ENCODE measurements at places on chromosomes 7 and 10. TPM values are rescaled to one million over a fixed set of nuclear protein-coding genes. Genes with fewer than 3 reads are reported as not detected.
A peak's percentile ranks its signal among the peaks of the same experiment; 100 is the strongest.

- DNase-seq, result peak; percentile 87
Measured at GRCh38 chr10:93893646-93894515, at the start of gene SLC35G1. Gene SLC35G1, plus strand, starts transcription at chr10:93893978. Its CDS starts 56 bp downstream, at chr10:93894034.

DNA sequence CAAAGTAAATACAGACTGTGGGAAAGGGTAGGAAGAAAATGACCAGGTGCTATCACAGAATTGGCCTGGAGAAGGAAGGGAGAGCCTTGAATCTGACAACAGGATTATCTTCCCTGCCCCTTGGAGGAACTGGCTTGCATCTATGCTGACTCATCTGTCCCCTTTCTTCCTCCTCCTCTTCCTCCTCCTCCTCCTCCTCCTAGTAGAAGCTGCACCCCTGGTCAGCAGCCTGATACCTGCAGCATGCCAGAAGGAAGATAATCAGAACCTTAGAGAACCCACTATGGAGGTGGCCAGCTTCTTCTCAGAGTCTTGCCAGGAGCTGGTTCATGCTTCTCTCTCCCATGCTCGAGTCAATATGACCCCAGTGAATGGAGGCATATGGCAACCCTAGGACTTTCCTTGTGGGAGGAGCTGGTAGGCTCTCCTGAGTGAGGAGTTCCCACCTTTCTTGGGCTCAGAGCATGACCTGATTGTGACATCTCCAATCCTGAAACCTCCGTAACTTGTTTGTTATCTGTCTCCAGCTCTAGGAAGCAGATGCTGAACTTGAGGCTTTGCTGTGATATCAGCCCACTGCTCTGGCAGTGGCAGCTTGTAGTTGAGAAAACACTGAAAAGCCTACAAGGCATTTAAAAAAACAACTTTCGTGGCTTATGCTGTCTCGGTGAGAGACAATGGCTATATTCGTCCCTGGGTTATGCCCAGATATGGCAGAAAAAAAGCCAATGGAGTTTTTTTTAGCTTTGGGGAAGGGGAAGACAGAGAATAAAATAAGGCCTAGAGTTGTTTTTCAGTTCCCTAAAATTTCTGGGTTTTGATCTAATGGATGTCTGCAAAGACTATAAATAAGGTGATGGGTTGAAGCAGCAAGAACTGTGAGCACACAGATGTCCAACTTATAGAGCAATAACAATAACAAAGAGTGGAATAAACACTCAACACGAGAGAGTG, 60.6 kb downstream of the CDHR3 start:
- no peak for DNase-seq

DNA sequence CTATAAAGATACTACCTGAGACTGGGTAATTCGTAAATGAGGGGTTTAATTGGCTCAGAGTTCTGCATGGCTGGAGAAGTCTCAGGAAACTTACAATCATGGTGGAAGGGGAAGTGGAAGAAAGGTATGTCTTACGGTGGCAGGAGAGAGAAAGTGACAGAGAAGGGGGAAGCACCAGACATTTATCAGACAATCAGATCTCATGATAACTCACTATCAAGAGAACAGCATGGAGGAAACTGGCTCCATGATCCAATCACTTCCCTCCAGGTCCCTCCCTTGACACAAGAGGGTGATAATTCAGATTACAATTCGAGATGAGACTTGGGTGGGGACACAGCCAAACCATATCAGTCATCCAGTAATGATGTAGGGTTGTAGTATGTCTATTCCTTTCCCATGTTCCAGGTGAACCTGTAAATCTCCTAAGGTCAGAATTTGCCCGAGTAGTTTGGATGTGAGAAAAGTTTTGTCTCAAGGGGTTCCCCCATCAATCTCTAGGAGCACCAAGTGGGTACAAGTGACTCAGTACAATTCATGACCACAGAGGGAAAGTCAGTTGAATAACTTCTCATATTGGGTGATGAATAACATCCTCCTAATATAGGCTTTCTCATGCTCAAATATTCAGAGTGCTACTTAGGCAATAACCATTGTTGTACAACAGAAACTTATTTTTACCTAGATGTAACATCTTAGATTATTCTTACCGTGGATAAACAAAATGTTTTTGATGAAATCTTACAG, 39.7 kb upstream of the MTPN start:
- DNase-seq, result no peak

GRCh38 chr7:12581897-12582296, 11.4 kb downstream of the SCIN start:
- DNase-seq, result no peak

GRCh38 chr7:45881759-45882464, 6.4 kb upstream of the IGFBP1 start:
- DNase-seq, result no peak

NANOS1 gene
- total RNA-seq, result 9.1 TPM

COMTD1 gene
- total RNA-seq, result 15.7 TPM

MALRD1 gene
- 0.56 TPM for total RNA-seq

DNA sequence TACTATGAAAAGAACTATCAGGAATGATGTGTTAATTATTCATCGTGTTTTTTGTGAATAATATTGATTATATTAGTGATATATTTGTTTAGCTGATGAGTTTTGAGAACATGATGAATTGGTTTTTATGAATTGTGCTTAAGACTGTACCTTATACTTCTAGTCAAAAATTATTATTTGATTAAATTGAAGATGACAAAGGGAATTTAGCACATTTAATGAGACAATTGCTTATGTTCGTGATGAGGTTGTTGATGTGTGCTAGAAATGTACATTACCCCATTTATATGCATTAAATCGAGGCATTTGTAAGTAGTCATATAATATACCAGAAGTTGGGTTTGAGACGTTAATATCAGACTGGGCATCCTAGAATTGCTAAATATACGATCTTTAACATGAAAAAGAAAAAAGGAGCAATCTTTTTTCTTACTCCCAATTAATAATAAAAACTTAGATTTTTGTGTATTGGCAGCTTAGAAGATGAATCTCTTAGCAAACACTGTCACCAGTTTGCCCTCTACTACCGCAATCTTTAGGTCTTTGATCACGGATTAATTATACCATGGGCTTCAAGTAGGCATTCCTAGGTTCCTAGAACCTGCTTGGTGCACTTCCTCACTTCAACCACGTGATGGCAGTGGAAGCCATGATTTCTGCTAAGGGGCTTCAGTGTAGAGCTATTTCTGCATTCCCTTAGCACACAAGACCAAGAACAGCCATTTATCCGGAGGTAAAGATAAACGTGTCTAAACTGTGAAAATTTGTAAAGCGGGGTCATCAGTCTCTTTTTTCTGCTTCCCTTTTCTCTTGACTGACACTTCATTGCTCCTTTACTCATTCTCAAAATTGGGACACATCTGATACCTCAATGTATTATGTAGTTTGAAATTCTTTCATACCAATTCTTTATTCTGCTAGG, 1.6 kb downstream of the KLHDC10 start:
- DNase-seq, result no peak

OR6V1 gene
- total RNA-seq, result not detected

DNA sequence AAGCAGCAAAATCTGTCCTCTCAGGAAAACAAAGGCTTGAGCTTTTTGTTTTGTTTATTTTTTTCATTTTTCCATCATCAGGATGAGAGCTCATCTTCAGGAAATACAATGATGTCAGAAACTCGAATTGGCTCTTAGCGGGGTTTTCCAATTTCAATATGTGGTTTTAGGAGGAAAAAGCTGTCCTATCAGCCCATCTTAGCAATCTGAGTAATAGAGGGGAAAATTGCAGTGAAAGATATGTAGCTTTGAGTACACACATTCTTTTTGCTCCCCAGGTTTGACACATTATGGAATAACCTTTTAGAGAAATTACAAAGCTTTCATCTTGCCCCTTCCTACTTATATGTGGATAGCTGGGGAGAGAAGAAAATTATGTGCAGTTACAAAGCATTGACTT, 113.6 kb upstream of the MYO3A start:
- no peak for DNase-seq

TSPAN15 gene
- 0.94 TPM for total RNA-seq

CDH23 gene
- total RNA-seq, result not detected

ATP6V0A4 gene
- 0.64 TPM for total RNA-seq

DNA sequence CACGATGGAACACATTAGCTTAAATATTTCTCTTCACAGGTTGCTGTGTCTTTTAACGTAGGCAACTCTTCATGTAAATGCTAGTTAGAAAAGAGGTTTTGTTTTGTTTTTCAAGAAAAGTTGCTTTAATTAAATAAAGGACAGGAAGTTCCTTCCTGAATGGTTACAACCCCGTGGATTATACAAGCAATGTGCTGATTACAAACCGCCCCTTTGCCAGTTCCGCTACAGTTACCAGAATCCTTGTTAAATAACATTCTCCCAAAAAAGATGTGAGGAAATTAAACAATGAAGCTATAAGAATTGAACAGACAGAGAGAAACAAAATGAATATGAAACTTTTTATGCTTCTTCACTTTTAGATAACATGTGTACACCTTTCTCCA, 75.1 kb downstream of the LYZL2 start:
- no peak for DNase-seq

DNA sequence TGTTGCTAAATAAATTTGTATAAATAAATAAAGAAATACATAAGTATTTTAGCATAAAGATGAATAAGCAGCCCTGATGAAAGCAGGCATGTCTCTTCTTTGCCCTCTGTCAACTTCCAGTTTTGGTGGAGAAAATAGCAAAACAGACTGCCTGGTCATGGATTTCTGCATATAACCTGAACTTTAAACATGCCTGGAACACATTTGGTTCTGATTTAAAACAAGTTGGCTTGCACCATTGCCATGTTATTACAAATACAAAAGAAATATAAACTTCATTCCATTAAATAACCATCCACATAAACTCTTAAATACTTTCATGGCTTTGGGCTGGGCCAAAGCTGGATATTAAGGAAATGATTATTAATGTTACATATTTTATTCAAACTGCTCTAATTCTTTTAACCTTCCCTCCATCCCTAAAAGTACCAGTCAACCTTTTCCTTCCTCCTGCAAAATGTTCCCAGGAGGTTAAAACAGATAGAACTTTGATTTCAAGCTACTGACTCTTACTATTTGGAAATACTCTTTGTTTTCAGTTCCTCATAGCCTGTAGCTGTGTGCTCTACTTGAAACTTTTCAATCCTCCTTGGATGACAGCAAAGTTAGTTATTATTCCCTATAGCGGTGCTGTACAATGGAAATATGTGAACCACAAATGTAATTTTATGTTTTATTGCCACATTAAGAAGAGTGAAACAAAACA, 96.3 kb downstream of the BICC1 start:
- DNase-seq, result no peak

KLF14 gene
- total RNA-seq, result not detected

- no peak for DNase-seq
Measured at GRCh38 chr7:127486654-127487053, 94.1 kb upstream of the ZNF800 start.

COBL gene
- not detected for total RNA-seq

- peak; percentile 91 for DNase-seq
Measured at GRCh38 chr7:32204361-32205018, 134.3 kb upstream of the PDE1C start.

GRCh38 chr10:3668966-3669330, 116.1 kb downstream of the KLF6 start:
- DNase-seq, result no peak

SLC26A3 gene
- total RNA-seq, result not detected

DNA sequence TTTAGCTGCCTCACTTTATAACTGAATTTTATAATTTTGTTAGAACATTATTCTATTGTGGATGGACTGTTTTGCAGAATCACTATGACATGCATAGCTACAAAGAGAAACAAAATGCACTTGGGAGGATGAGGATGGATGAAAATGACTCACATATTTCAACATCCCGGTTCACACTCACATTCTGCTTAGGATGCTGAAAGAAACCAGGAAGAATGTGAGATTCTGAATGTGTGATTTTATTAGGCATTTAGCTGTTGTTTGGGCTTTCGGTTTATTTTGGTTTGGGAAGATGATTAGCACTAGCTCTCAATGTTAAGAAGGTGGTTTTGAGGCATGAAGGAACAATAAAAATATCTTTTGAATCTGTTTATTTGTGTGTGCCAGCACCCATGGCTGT, 235.5 kb downstream of the SEMA3E start:
- DNase-seq, result no peak

DNA sequence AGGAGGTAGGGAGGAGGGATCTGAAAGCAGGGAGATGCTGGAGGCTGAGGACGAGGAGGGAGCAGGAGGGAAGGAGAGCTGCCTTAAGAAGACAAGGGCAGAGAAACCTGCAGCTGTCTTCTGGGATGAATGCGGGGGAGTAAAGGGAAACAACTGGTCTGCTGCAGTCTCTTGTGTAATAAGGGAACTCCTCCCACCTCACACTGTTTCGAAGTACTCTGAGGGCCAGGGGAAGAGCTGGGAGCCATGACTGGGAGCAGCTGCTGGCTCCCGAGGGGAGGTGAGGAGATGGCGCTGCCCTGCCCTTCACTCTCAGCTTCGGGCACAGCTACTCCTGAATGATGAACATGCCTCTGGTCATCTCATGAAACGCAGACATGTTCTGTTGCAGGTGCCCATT, 65.1 kb downstream of the CLEC2L start:
- peak; percentile 60 for DNase-seq

SAP25 gene
- 1.5 TPM for total RNA-seq

GIMAP6 gene
- not detected for total RNA-seq

DEPP1 gene
- 10.3 TPM for total RNA-seq

DNA sequence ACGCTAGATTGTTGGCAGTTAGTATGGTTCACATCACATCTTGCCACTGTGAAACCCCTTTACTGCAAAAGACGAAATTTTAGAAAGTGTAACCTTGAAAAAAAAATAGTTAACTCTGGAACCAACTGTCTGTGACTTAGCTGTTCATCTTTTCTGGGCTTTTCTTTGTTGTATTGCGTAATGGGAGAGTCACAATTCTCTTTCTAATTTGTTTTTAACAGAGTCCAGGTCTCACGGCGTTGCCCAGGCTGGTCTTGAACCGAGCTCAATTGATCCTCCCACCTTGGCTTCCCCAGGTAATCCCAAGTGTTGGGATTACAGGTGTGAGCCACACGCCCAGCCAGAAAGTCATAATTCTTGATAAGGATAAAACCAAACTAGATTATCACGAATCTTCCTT, 14.5 kb downstream of the UBE3C start:
- DNase-seq, result no peak

GRCh38 chr10:127550861-127551260, 1.8 kb downstream of the NPS start:
- no peak for DNase-seq

- no peak for DNase-seq
Measured at GRCh38 chr10:62038609-62039190, 137.2 kb downstream of the ARID5B start.

TDRD1 gene
- total RNA-seq, result not detected

OPALIN gene
- not detected for total RNA-seq

Measured in osteocyte (in vitro differentiated cells).